Aorta (tissue), 5 donors: ENCODE measurements at places on chromosomes 4 and X. TPM values are rescaled to one million over a fixed set of nuclear protein-coding genes. Genes with fewer than 3 reads are reported as not detected.

GRCh38 chr4:3369781-3370674, 71.7 kb upstream of the HGFAC start:
- H3K36me3 ChIP-seq, result no peaks in the 10 kb centered on the region
- H3K27ac ChIP-seq, result no peak overlapping the region
- no peaks in the 10 kb centered on the region for H3K4me1 ChIP-seq
- H3K27me3 ChIP-seq, result no peaks in the 10 kb centered on the region
- H3K4me3 ChIP-seq, result no peak overlapping the region

DNA sequence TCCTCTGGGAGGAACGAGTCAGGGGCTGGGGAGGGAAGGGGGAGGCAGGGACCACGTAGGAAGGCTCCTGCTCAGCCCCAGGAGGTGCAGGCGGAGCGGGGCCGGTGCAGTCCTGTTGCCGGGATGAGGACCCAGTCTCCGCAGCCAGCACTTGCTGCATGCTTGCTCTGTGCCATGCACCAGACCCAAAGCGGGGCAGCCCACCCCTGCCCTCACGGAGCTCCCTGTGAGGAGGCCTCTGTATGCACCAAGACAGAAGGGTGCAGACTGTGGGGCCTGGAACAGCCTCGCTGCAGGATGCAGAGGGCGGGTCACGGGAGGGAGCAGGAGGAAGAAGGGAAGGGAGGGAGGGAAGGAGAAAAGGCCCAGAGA, 61.9 kb downstream of the ABLIM2 start:
- H3K27ac ChIP-seq, result no peak overlapping the region
- no peaks in the 10 kb centered on the region for H3K36me3 ChIP-seq
- H3K4me1 ChIP-seq, result no peaks in the 10 kb centered on the region
- no peak for DNase-seq

DNA sequence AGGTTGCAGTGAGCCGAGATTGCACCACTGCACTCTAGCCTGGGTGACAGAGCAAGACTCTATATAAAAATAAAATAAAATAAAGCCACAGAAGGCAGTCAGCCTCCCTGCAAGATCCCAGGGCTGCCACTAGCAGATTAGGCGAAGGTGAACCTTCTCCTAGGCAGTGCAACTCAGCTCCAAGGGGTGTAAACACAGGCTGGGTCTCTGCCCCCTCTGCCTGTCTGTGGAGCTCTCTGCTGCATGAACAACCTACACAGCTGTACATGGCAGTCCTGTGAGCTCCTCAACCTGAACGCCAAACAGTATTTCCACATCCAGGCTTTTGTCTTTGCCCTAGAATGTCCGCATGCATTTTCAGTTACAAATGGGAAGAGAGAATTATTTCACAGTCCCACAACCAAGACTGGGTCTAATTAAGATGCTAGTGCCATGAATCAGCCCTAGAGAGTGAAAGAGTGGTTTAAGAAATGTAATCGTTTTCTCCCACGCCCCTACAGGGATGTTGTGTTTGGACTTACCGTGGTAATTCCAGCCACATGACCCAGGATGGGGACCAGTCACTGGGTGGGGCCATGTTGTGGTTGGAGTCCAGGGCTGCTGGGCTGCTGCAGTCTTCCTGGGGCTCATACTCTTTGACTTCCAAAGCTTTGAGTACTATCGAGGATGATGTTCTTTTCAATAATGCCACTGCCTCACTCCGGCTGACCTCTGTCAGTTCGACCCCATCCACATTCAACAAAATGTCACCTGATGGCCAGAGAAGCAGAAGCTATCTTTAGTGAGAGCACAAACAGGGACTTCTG, 99.0 kb downstream of the FIP1L1 start:
- no peaks in the 10 kb centered on the region for H3K27me3 ChIP-seq
- H3K36me3 ChIP-seq, result peaks cover 5% of the 10 kb centered on the region
- no peak overlapping the region for H3K4me3 ChIP-seq

The ADGRG4 gene
- not detected for polyA plus RNA-seq

The BEX2 gene
- 13.4 TPM for polyA plus RNA-seq

The ZMAT1 gene
- 19.3 TPM for polyA plus RNA-seq

The GABRG1 gene
- polyA plus RNA-seq, result not detected

The SMIM10L2A gene
- polyA plus RNA-seq, result 0.41 TPM

The FAM184B gene
- 0.05 TPM for polyA plus RNA-seq

DNA sequence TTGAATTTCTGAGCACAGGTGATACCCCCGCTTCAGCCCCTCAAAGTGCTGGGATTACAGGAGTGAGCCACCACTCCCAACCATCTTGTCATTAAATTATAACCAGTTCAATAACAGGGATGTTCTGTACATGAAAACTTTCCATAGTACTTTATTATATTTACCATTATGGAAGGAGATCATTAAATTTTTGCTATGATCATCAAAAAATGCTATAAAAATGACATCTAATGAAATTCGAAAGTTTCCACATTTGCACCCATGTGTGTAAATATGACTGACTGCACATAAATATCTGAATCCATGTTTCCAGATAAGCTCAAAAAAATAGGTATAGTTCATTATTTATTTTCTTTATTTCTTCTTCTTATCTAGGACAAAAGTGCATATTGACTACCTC, 182.6 kb downstream of the FBXO8 start:
- H3K4me1 ChIP-seq, result no peaks in the 10 kb centered on the region
- no peak overlapping the region for H3K27ac ChIP-seq
- H3K36me3 ChIP-seq, result no peaks in the 10 kb centered on the region
- H3K27me3 ChIP-seq, result no peaks in the 10 kb centered on the region
- H3K4me3 ChIP-seq, result no peak overlapping the region
- DNase-seq, result no peak

The SHISA3 gene
- 3.3 TPM for polyA plus RNA-seq

GRCh38 chrX:131827935-131828334, 195.2 kb upstream of the STK26 start:
- H3K27me3 ChIP-seq, result no peaks in the 10 kb centered on the region
- no peaks in the 10 kb centered on the region for H3K4me1 ChIP-seq
- no peak overlapping the region for H3K27ac ChIP-seq
- no peak overlapping the region for H3K4me3 ChIP-seq
- no peaks in the 10 kb centered on the region for H3K36me3 ChIP-seq

The FAT4 gene
- 6.6 TPM for polyA plus RNA-seq

DNA sequence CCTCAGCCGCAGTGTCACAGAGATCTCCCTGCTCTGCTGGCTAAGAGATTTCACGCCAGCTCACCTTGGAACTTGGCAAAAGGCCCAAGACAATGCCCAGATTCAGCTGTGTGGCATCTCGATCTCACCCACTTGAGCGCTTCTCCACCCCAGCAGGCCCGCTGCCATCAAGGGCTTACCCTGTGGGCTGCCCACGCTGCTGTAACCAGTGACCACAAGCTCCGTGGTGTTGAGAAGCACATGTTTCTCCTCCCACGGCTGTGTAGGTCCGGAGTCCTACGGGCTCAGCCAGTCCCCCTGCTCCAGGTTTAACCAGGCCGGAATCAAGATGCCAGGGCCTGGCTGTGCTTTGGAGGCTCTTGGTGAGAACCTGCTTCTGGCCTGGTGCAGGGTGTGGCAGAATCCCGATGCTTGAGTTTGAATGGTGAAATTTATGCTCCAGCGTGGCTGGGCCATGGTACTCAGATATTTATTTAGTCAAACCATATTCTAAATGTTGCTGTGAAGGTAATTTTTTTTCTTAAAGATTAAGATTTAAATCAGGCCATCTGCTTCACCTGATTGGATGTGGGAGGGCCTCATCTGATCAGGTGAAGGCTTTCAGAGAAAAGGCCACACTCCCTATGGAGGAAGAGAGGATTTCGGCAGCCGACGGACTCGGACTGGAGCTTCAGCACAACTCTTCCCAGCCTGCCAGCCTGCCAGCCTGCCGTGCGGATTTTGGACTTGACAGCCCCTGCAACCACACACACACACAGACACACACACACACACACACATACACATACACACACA, 24.8 kb upstream of the ADRA2C start:
- no peak overlapping the region for H3K27ac ChIP-seq
- DNase-seq, result no peak
- no peaks in the 10 kb centered on the region for H3K4me1 ChIP-seq
- no peaks in the 10 kb centered on the region for H3K27me3 ChIP-seq
- no peak overlapping the region for H3K4me3 ChIP-seq
- no peaks in the 10 kb centered on the region for H3K36me3 ChIP-seq

The DMP1 gene
- not detected for polyA plus RNA-seq

The SPANXB1 gene
- polyA plus RNA-seq, result not detected

DNA sequence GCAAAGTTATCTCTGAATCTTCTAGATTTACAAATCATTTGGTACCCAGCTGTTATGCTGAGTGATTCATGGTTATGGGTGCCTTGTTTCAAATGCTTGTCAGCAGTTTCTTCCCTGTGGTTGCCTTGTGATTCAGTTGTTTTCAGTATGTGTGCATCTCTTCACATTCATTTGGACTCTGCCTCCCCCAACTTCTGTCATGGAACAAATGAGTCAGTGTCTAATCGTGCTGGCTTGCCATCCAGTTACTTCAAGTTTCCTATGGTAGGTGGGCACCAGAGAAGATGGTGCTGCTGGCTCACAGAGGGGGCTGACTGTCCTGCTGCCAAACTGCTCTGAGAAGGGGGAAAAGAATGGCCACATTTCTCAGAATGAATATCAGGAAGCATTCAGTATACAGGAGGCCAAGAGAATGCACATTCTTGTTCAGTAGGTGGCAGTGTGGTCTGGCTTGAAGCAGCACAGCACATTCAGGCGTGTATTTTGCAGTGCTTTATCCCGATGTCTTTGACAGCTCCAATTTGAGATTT, 260.9 kb downstream of the GLUD2 start:
- H3K4me1 ChIP-seq, result no peaks in the 10 kb centered on the region
- H3K27me3 ChIP-seq, result no peaks in the 10 kb centered on the region
- H3K27ac ChIP-seq, result no peak overlapping the region
- no peak overlapping the region for H3K4me3 ChIP-seq
- DNase-seq, result no peak

GRCh38 chrX:116198810-116199209, 28.3 kb downstream of the AGTR2 start:
- no peaks in the 10 kb centered on the region for H3K36me3 ChIP-seq
- H3K27me3 ChIP-seq, result no peaks in the 10 kb centered on the region
- DNase-seq, result no peak
- no peak overlapping the region for H3K4me3 ChIP-seq
- no peaks in the 10 kb centered on the region for H3K4me1 ChIP-seq
- no peak overlapping the region for H3K27ac ChIP-seq

The HHIP gene
- polyA plus RNA-seq, result not detected

DNA sequence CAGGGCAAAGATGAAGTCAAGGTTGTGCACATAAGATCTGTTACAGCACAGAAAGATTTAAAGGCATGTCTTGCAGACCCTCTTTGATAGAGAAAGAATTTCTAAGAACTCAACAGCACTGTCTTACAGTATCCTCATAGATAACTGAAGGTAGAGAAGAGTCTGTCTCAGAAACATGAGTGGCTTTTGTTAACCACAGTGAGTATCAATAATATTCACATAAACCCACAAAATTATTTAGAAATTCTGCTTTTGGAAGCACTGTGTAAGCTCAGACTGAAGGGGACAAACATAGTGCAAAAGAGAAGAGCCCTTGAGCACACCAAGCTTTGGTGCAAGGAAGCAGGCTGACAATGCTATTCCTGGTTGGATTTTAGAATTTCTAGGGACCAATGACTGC, 166.0 kb upstream of the SH3RF1 start:
- H3K4me1 ChIP-seq, result peaks cover 2% of the 10 kb centered on the region
- H3K27me3 ChIP-seq, result no peaks in the 10 kb centered on the region
- H3K36me3 ChIP-seq, result no peaks in the 10 kb centered on the region
- H3K4me3 ChIP-seq, result no peak overlapping the region
- no peak overlapping the region for H3K27ac ChIP-seq

GRCh38 chr4:93867416-93868001, 39.0 kb downstream of the ATOH1 start:
- no peak overlapping the region for H3K4me3 ChIP-seq
- H3K27me3 ChIP-seq, result no peaks in the 10 kb centered on the region
- DNase-seq, result no peak
- no peak overlapping the region for H3K27ac ChIP-seq

DNA sequence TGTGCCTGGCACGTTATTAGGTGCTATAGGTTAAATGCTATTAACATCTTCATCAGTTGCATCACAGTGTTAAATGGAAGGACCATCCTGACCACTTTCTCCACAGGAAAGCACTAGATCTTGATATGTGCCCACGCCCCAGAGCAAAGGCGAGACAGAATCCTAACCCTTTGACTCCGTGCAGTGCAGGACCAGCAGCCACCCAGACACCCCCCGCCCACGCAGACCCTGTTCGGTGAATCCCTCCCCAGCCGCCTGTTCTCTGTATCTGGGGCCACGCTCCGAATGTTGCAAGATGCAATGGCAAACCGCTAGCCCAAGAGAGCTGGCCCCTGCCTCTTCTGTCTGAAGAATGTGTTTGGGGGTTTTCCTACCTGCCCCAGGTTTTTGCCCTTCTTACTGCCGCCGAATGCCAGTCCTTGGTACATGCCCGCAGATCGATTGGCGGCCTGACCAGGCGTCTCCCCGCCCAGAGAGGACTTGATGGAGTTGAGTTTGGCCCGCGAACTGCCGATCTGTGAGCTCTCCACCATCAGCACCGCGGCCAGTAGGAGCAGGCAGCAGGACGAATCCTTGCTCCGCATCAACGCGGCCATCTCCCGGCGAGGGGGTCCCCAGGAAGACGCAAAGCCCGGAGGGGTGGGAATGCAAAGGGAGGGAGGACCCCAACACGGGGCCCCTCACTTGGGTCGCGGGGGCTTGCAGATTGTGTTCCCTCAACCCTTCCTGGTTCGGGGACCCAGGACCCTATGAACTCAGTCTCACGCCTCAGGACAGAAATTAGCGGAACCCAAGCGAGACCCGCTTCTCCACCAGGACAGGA, 906 bp downstream of the DKK2 start:
- H3K27me3 ChIP-seq, result no peaks in the 10 kb centered on the region
- H3K27ac ChIP-seq, result no peak overlapping the region
- H3K4me1 ChIP-seq, result no peaks in the 10 kb centered on the region
- DNase-seq, result peak; percentile 51
- no peaks in the 10 kb centered on the region for H3K36me3 ChIP-seq

GRCh38 chr4:107780665-107781064, 44.1 kb upstream of the SGMS2 start:
- no peak overlapping the region for H3K4me3 ChIP-seq
- no peak overlapping the region for H3K27ac ChIP-seq
- no peaks in the 10 kb centered on the region for H3K36me3 ChIP-seq
- DNase-seq, result no peak

DNA sequence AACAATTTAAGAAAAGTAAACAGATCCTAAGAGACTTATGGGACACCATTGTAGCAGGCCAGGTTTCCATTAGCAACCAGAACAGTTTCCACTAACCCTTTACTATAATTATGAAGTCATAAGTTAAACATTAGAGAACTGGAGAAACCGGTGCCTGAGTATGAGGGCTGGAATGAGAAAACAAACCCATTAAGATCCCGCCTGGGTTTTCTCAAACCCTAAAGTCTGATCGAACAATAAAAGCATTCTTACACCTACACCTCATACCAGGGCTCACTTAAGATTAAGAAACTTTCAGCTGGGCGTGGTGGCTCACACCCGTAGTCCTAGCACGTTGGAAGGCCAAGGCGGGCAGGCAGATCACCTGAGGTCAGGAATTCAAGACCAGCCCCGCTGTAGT, 13.7 kb upstream of the DHX15 start:
- H3K27ac ChIP-seq, result no peak overlapping the region
- no peak for DNase-seq
- H3K4me1 ChIP-seq, result no peaks in the 10 kb centered on the region
- H3K4me3 ChIP-seq, result no peak overlapping the region

- no peaks in the 10 kb centered on the region for H3K4me1 ChIP-seq
- H3K27me3 ChIP-seq, result no peaks in the 10 kb centered on the region
- no peak overlapping the region for H3K4me3 ChIP-seq
- H3K27ac ChIP-seq, result no peak overlapping the region
- no peak for DNase-seq
These were observed 89.9 kb downstream of the PLS3 start for GRCh38 chrX:115650916-115651315.

The RNF128 gene
- not detected for polyA plus RNA-seq
